Activated CD4-positive, alpha-beta memory T cell treated with anti-CD3 and anti-CD28 coated beads, Interleukin-2, amount 10 ng/mL, durations not matched to agents 7 days and 5 days (primary cell): ENCODE measurements at places on chromosomes 2 and 18. TPM values are rescaled to one million over a fixed set of nuclear protein-coding genes. Genes with fewer than 3 reads are reported as not detected.
A peak's percentile ranks its signal among the peaks of the same experiment; 100 is the strongest.

- DNase-seq, result no peak
- no peaks in the 10 kb centered on the region for H3K4me1 ChIP-seq
- H3K27ac ChIP-seq, result no peak overlapping the region
- no peak overlapping the region for H3K4me3 ChIP-seq
- H3K36me3 ChIP-seq, result no peaks in the 10 kb centered on the region
Measured at GRCh38 chr2:225270861-225271260, 128.6 kb upstream of the NYAP2 start.

DNA sequence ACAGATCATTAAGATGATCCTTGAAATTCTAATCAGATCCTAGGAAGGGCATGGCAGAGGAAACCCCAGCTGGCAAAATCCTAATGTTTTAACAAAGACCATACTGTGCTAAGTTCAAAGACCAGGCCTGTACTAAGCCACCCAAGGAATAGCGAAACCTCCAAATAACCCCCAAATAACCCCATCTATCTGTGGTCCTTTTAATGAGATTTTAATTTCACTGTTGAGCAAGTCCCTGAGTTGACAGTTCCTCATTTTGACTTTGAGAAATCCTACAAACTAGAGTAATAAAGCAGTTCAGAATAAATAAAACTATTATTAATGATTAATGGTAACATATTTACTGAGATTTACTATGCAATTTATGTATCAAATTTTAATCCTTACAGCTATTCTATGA, 259.8 kb downstream of the STK39 start:
- no peaks in the 10 kb centered on the region for H3K27me3 ChIP-seq
- DNase-seq, result no peak
- H3K4me1 ChIP-seq, result peaks cover 8% of the 10 kb centered on the region
- H3K4me3 ChIP-seq, result no peak overlapping the region

- H3K4me1 ChIP-seq, result peaks cover 53% of the 10 kb centered on the region
- H3K27ac ChIP-seq, result peak overlapping the region; percentile 71
- peaks cover 17% of the 10 kb centered on the region for H3K36me3 ChIP-seq
- peak; percentile 32 for DNase-seq
Measured at GRCh38 chr2:174485788-174486562, 854 bp downstream of the GPR155 start.

DNA sequence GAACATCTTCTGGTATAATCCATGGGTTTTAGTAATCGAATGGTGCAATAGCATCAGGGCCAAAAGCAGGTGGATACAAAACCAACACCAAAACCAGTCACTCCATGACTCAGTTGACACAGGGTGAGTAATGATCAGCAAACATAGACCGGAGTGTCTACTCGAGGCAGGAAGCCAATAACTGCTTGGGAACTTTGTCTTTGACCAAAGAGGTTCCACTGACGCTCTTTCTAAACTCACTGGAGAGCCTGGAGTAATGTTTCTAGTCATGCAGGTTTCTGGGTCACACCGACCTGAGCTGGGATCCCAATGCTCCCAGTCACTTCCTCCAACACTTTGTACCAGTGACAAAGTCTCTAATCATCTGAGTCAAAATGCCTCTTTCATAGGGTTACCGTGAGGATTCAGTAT, 30.9 kb downstream of the MREG start:
- H3K4me1 ChIP-seq, result peaks cover 55% of the 10 kb centered on the region
- no peaks in the 10 kb centered on the region for H3K27me3 ChIP-seq
- peak overlapping the region; percentile 52 for H3K27ac ChIP-seq
- H3K4me3 ChIP-seq, result no peak overlapping the region
- peaks cover 39% of the 10 kb centered on the region for H3K36me3 ChIP-seq

The LRRTM1 gene
- total RNA-seq, result not detected
